Omental fat pad (tissue), 4 donors: ENCODE measurements at places on chromosomes 7 and 10.

DNA sequence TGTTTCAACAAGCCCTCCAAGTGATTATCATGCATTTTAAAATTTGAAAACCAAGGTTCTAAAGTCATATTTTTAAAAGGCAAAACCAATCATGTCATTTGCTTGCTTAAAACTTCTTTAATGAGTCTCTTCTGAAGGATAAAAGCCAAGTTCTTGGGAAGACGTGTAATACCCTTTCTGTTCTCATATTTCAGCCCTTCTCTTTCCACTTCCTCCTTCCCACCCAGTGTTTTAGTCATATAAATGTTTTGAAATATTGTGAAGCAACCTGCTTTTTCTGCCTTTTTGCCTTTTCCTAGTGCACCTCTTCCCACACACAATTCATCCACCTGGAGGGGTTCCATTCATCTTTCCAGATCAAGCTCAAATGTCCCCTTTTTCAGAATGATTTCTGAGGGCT is 211.1 kb upstream of the LRRTM3 start:
- no peak for DNase-seq

- no peak for DNase-seq
Observed at GRCh38 chr10:95831076-95831475, 75.1 kb downstream of the ENTPD1 start.

- no peak for DNase-seq
Observed at GRCh38 chr7:70884809-70885208, 247.1 kb upstream of the GALNT17 start.

- no peak for DNase-seq
Observed at GRCh38 chr7:106979551-106980357, 64.8 kb upstream of the PRKAR2B start.

DNA sequence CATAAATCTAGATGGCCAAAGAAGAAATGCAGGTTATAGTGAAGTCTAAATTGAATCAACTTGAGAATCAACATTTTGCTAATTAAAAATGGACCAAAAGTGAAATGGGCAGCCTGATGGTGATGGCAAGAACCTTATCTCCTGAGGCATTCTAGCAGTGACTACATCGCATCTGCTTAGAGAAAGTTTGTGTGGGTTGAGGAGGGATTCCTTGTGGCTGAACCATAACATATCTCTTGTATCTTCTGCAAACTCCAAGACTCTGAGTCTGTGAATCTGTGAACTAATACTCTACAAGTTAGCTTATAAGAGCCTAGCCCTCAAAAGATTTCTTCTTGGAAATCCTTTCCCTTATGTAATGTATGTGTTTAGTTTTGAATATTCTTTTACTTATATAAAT is 85.6 kb downstream of the PRKG1 start:
- no peak for DNase-seq

DNA sequence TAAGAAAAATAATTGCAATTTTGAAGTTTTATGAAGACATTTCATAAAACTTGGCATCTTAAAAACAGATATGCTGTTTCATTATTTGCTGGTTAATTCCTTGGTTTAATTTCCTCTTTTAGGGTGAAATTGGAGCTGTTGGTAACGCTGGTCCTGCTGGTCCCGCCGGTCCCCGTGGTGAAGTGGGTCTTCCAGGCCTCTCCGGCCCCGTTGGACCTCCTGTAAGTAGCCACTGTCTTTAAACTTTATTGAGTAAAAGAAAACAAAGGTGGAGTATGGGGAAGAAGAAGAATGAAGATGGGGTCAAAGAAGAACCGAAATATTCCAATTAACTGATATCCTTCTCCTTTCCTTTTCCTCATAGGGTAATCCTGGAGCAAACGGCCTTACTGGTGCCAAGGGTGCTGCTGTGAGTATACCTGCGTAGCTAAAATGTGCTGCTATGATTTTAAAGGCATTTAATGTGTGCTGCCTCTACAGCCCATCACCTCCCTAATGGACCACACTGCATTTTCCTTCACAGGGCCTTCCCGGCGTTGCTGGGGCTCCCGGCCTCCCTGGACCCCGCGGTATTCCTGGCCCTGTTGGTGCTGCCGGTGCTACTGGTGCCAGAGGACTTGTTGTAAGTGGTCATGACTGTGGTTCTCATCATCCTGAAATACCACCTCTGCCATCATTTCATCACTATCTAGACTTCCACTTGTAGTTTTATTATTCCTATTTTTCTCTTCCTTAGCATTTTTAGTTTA is 14.7 kb downstream of the COL1A2 start:
- no peak for DNase-seq

GRCh38 chr7:68684996-68685395 is 913.3 kb upstream of the AUTS2 start:
- no peak for DNase-seq

DNA sequence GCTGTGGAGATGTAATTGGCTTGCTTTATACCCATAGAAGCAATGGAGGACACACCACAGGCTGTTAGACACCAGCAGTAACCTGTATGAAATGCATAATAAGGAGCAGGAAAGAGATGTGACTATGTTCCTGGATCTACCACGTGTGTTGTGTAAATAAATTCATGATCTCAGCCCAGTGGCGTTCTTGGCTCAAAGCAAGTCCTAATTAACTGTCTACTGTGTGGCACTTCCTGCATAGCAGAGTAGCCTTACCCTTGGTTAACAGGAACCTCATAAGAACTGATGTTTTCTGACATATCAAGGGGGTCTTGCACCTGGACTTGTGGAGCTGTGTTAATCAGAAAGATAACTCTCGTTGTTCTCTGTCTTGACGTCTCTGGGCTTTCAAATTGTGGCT is 25.7 kb upstream of the FAM180A start:
- no peak for DNase-seq

- DNase-seq: no peak
Observed at GRCh38 chr10:62178568-62178967, 90.1 kb downstream of the RTKN2 start.

DNA sequence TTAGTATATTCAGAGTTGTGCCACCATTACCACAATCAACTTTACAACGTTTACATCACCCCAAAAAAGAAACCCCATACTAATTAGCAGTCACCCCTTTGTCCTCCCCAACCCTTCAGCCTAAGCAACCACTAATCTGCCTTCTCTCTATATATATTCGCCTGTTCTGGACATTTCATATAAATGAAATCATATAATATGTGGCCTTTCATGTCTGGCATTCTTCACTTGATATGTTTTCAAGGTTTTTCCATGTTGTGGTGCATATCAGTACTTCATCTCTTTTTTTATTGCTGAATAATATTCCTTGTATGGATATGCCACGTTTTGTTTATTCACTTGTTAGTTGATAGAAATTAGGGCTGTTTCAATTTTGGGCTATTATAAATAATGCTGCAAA is 70.4 kb downstream of the AASS start:
- DNase-seq: no peak

- DNase-seq: no peak
Observed at GRCh38 chr10:118882741-118883140, 128.0 kb upstream of the CACUL1 start.

DNA sequence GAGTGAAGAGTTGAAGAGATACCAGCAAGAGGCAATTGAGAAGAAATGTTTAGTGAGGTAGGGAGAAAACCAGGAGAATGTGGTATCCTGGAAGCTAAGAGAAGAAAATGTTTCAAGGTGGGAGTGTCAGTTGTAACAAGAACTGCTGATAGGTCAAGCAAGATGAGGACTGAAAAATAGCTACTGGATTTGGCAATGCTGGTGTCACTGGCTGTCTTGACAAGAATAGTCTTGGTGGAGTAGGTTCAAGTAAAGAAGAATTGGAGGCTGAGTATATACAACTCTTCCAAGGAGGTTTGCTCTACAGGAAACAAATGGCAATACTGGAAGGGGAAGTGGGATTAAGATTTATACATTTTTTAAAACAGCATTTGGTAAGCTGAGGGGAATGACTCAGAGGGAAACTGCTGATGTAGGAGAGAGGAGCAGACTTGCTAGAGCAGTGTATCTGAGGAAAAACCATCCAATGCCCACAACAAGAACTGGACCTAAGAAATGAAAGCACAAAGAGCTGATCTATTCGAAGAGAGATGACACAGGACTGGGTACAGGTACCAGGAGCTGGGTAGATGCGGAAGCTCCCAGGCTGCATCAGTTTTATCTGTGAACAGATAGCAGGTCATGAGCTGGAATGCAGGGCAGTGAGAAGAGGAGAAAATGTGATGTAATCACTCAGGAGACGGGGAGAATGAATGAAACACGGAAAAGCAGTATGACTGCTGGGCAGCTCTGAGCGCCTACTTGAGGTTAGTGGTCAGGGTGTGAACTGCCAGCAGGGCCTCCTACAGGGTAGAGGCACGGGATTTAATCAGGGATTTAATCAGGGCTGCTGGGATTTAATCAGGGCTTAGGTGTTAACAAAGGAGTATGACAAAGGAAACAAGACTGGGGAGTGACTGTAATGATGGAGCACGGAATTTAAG is 34.5 kb downstream of the FAM25A start:
- DNase-seq: no peak

GRCh38 chr7:75711656-75712514 is 26.9 kb downstream of the HIP1 start:
- no peak for DNase-seq

GRCh38 chr7:139884441-139884840 is 55.4 kb downstream of the TBXAS1 start:
- DNase-seq: no peak

DNA sequence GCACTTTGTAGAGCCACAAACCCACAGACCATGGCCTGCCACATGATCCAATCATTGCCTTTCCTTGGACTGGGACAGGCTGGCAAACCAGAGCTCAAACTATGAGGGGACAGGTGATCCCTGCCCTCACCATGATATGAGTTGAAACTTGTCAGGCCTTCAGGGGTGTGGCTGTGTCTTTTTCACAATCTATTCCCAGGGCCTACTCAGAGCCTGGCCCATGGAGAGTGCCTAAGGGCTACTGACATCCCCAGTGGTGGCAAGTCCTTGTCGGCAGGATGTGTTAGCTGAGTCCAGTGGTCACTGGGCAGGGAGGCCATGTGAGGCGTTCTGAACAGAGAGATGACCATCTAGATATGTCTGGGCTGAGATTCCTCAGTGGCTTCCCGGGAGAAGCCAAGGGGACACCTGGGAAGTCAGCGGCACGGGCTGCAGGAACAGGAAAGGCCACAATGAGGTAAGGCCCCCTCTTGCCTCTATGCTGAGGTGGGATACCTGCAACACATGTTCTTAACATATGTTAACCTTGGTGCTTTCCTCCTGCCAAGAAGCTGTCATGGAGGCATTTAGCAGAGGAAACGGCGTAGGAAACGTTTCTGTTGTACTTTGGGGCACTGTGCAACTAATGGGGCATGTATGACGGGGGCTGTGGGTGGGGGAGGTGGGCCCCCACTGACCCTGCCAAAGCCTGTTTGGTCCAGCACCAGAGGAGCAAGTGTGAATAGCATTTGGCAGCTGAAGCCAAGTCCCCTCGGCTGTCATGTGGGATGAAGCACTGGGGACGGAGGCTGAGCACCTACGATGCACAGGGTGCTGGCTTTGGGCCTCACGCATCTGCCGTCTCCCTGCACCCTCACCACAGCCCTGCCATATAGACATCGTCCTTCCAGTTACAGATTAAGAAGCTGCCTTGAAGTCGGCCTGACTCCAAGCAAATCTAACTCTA is 384.0 kb downstream of the RPS24 start:
- DNase-seq: no peak

DNA sequence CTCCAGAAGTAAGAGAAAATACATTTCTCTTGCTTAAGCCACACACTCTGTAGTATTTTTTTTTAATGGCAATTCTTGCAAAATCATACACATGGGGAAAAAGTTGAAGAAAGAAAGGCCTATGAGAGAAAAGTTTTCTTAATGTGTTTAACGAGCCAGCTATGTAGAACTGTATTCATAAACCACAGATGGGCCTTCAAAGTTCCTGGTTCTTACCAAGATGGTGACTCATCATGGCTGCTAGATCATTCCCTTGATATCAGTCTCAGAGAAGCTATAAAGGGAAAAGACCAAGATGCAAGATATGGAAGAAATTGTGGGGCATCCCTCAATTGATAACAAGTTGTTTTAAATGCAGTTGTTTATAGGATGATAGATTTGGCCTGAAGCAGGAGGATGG is 992.7 kb upstream of the MBL2 start:
- no peak for DNase-seq

DNA sequence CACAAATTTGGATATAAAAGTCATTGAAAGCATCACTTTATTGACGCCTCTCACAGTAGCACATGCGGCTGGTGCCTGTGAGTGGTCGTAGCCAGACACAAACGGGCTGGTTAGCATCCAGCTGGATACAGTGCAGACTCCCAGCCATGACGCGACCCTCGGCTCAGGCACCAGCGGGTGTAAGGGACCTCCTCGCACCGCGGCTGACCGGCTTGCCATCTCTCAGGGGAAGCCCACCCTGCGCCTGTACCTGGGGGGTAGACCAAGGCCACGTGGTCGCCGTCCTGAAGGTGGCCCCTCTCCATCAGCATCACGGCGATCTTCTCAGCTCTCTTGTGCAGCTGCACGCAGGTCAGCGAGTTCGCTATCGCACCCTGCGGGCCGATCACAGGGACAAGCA is 213.8 kb downstream of the ZMYND11 start:
- no peak for DNase-seq

DNA sequence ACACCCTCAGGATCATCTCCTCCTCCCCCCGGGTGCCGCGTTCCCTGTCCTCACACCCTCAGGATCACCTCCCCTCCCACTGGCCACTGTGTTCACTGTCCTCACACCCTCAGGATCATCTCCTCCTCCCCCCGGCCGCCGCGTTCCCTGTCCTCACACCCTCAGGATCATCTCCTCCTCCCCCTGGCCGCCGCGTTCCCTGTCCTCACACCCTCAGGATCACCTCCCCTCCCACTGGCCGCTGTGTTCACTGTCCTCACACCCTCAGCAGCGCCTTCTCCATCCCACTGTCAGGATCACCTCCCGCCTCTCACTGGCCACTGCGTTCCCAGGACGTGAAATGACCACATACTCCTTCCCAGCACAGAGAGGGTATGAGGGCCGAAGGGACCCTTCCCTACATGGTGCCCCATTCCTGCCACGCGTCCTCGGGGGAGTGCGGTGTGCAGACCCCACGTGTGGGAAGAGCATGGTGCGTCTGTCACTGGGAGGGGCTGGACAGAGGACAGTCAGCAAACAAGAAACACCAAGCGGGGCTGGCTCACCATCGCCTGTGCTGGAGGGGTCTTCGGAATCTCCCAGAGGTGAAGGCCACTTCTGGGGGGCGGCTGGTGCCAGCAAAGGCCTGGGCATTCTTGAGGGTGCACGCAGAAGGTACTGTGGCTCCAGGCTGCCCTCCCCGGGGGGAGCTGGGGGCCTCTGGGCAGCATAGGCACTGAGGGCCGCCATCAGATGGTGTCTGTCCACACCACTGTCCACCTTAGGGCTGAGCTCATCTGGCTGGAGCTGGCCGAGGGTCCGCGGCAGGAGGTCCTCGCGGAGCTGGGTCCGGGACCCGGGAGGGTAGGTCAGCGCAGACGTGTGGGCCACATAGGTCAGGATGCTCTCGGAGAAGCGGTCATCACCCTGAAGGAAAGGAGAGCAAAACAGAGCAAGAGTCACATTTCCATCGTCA is 421.0 kb downstream of the PTPRN2 start:
- DNase-seq: no peak
